CD4-positive, alpha-beta T cell treated with Interleukin-17A for 1 hour (primary cell): ENCODE measurements at places on chromosomes 4 and X.

DNA sequence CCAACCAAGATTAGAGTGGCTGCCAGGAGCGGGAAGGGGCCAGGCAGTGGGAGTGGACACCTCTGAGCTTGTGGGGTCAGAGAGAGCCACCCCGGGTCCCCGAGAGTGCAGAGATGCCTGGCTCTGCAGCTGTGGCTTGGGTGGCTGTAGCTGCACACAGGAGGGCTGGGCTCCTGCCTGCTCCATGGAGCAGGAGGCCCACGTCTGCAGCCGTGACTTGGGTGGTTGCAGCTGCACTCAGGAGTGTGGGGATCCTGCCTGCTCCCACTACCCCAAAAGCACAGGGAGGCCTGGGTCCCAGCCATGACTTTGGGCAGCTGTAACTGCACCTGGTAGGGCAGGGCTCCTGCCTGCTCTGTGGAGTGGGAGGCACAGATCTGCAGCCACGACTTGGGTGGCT is 28.7 kb upstream of the DIPK2B start:
- DNase-seq: no peak

GRCh38 chr4:1564535-1565375 is 119.4 kb downstream of the FAM53A start:
- no peak for DNase-seq

- no peak for DNase-seq
Observed at GRCh38 chr4:67939195-67939594, 24.1 kb downstream of the TMPRSS11A start.

- DNase-seq: no peak
Observed at GRCh38 chrX:47649271-47649670, 1.1 kb downstream of the ELK1 start.

GRCh38 chr4:31458813-31459212 is 738.6 kb downstream of the PCDH7 start:
- DNase-seq: no peak

DNA sequence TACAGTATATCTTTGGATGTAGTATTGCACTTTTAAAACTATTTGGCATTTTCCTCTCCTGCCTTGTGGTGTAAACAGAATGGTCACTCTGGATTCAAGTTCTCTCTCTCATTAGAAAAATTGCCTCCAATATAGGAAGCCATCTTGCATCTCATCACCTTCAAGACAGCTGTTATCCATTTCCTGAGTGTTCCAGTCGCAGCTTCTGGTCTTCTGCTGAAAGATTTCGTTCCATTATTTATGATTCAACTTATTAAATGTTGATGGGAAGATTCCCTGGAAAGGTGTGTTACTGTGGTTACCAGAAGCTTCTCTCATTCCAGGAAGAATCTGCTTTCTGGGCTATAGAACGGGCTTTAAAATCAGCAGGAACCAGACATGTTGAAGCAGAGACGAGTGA is 568.3 kb upstream of the SLIT2 start:
- DNase-seq: no peak

DNA sequence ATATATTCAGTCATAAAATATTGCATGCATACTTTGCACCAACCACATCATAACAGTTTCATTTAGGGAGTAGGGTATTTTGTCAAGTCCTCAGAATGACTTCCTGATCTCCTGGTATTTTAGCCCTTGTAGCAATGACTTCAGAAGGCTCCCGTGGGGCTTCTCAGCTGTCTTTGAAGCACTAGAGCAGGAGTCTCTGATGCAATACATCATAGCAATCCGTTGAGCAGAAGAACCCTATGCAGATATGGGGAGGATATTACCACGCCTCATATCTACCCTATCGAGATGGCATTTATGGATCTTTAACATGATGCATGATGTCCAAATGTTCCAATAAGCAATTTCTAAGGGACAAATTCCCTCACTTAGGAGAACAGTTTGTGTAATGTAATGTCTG is 373.7 kb upstream of the FTHL17 start:
- no peak for DNase-seq

DNA sequence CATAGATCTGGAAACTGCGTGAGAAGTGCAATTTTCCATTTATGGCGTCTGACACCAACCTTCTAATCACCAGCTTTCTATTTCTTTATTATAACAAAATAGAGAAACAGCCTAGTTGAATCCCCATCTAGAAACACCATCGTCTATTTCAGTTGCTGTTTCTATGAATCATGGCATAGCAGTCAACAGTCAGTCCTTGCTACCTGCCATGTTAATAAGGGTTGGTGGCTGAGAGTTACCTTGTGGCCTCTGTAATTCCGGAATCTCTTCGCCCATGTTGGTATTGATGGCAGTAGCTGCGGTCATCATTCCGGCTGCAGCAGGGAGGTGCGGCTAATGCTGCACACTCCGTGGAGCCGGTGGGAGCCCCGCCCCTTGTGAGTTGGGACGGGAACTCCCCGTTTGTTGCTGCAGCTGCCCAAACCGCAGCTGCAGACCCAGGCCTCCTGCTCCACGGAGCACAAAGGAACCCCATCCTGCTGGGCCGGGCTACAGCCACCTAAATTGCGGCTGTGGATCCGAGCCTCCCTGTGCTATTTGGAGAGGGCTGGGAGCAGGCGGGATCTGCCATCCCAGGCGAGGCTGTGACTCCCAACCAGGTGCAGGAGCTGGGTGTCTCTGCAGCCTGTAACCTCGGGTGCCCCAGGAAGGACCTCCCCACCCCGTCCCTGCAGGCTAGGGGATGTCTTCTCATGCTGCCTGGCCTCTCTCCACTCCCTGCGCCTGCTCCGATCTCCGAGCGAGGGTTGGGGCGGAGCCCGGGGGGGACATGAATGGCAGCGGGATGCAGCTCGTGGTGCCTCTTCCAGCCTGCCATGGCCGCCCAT is 115.4 kb upstream of the STK26 start:
- DNase-seq: no peak

DNA sequence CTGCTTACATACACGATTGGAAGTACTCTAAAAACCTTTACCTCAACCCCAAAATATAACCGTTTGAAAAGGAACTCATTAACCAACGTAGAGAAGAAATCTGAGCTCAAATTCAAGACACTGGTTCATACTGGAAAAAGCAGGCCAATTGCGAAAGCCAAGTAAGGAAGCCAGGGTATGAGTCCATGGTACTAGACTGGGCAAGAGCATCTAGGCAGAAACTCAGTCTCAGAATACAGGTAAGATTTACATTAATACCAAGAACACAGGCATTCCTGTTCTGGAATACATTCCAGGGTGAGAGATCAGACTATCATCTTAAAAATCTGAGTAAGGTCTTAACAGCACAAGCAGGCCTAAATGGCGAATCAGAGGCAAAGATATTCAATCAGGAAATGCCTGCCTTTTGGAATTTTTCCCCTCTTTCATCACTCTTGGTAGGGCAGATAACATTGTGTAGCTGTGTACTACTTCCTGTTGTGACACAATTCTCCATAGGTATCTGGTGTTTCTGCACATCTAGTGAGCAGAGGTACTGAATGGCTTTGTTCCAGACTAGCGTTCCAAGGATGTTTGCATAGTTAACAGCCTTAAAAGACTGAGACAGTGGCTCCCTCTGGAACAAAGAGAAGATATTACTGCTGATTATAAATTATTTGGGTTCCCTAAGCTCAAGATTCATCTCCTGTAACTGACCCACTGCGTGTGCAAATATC is 311.3 kb downstream of the PCDH19 start:
- DNase-seq: no peak

DNA sequence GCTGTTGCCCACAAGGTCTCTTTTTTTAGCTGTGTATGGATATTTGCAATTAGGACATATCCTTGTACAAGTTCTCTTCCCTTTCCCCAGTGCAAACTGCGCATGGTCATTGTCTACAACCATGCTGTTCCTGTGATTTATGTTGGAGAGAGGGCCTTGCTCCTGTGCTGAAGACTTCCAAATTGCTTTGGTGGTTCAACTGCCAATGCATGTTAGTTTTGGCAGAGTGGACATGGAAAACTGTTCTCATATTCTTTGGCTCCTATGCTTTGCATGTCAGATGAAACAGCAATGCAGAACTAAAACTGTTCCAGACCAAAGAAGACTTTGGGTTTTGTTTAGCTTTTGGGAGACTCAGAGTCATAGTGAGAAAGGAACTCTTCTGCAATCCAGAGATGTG is 148.8 kb upstream of the EDNRA start:
- DNase-seq: no peak

- DNase-seq: no peak
Observed at GRCh38 chr4:154610582-154610981, 1.9 kb downstream of the FGG start.

GRCh38 chr4:43837171-43837570 is 611.4 kb downstream of the KCTD8 start:
- no peak for DNase-seq

DNA sequence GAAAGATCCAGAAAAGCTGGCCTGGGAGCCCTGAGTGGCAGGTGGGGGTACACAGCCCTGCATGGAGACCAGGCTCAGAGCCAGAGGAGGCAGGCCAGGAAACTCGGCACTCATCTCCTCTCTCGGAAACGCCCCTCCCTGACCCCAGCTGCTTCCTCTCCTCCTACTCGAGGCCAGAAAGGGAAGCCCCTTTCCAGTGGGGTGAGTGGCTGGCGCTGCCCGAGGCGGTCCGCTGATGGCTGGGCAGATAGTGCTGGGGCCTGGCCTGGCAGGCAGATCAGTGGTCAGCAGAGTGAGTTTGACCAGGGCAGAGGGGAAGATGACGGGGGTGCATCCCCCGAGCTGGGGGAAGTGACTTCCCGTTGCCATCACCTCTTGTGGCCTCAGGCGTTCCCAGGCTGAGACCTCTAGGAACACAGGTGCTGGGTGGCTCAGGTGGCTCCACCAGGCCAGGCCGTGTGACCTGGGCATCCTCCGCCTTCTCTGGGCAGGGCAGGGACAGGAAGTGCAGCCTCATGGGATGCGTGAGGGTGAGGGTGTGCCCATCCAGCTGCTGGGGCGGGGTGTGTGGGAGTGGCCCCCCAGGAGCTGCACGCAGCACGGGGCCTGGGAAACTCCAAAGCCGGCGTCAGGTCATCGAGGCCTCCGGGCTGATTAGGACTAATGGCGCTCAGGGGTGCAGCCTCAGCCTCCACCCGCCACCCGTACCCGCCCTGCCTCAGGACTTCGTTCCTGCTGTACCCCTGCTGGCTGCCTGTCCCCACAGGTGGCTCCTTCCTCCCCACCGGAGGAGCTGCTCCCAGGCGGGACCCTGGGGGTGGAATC is 5.7 kb downstream of the SH3BP2 start:
- peak; percentile 62 for DNase-seq

DNA sequence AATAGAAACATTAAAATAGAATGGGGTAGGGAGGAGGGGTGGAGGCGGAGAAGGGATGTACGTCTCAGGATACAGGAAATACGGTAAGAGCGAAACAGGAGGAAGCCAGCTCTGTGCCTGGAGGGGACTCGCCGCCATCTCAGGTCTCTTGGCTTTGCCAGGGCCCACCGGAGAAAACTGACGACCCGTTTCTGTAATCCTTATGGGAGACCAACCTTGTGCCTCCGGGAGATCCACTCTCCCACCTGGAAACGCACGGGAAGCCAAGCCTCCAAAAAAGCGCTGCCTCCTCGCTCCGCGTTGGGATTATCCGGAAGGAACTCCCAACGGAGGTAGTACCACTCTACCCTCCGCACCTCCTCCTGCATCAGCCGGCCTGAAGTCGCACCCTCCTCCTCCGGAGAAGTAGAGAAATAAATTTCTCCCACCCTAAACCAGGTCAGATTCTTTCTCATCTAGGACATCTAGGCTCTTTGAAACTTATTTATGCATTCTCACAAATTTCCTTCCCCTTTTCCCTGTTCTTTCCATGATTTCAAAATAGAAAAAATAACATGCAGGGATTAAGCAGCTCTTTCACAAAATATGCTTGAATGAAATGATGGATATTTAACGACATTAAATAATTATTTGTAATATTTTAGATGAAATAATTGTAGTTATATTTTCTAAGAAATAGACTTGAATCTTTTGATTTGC is at the start of gene NBDY:
TSS of gene NBDY (plus strand) at position 92 of the 699 bp plus-strand sequence. CDS start at position 203, 111 bp downstream.
- DNase-seq: peak; percentile 49

- no peak for DNase-seq
Observed at GRCh38 chr4:121057466-121057922, 14.8 kb downstream of the NDNF start.

GRCh38 chr4:113659127-113659526 is 102.4 kb downstream of the CAMK2D start:
- no peak for DNase-seq

DNA sequence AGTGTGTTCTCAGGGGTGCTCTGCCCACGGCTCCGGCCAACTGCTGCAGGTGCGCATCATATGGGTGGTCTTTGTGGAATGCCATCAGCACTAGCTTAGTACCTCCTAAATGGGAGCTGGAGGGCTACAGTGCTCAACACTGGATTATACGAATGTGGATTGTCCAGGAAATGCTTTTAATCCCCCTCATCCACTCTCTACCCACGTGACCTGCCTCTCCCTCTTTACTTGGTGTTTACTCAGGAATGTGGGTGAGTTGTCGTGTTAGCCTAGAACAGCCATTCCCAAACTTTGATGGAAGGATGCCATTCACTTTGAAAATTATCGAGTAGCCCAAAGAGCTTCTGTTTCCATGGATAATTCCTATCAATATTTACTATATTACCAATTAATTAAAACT is 150.8 kb downstream of the PTTG2 start:
- DNase-seq: no peak

DNA sequence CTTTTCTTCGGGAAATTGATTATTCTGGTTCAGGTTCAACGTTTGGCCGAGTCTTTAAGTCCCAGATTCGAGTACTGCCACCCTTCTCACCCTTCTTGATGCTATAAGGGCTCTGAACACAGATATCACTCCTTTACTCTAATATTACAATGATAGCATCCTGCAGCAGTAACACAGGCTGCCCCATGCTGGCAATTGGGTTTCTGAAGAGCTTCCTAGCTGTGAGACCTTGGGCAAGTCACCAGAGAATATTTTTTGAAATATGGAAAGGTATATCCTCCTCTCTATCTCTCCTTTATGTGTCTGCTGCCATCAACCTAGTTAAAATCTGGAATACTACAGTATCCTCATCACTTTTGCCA is 297 bp upstream of the MTMR8 start:
- no peak for DNase-seq

GRCh38 chrX:137565921-137566745 is at the start of gene ZIC3:
Gene ZIC3, plus strand, starts transcription at chrX:137566127. Its CDS starts 565 bp downstream, at chrX:137566692.
- no peak for DNase-seq

DNA sequence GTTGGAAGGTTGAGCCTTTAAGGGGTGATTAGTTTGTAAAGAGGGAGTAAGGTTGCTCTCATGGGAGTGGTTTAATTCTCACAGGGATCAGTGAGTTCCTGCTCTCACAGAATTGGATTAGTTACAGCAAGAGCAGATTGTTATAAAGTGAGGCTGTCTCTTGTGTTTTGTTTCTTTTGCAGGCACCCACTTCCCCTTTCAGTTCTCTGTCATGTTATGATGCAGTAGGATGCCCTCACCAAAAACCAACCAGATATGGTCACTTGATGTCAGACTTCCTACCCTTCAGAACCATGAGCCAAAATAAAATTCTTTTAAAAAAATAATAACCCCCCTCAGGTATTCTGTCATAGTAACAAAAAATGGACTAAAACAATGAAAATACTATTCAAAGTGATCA is 19.9 kb upstream of the IGSF1 start:
- no peak for DNase-seq

GRCh38 chrX:40173143-40174000 is 75.6 kb upstream of the BCOR start:
- no peak for DNase-seq
